Fibroblast of pulmonary artery (primary cell): ENCODE measurements at places on chromosomes 7 and 10.

DNA sequence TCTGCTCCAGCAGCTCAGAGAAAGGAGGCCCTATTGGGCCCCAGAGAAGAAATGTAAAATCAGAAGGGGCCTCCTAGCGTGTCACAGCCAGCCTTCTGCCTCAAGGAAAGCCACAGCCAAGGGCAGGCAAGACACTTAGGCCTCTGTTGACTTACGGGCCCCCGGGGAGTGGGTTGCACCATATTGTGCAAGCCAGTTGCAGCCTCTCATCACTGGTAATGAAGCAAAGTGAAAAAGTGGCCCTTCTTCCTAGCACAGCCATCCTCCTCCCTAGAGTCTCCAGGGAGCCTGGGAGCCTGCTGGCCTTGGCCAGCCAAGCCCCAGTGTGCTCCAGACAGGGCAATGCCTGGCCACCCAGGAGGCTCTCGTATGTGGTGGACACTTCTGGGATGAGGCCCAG lies 56.2 kb upstream of the GDF10 start:
- no peak for DNase-seq

GRCh38 chr7:155803418-155804376 lies 8.6 kb downstream of the SHH start:
- DNase-seq: no peak

DNA sequence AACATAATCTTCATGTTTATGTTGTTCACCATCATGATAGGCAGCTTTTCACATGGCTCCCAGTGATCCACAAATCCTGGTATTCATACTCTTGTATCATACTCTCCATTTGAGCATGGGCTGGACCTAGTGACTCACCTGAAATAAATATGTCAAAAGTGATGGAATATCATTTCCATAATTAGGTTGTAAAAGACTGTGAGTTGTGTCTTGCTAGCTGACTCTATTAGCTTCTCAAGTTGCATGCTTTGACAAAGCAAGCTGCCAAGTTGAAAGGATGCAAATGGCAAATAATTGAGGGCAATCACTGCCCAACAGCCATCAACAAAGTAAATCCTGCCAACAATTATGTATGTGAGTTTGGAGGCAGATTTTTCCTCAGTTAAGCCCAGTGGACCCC lies 300.4 kb downstream of the AHR start:
- no peak for DNase-seq

DNA sequence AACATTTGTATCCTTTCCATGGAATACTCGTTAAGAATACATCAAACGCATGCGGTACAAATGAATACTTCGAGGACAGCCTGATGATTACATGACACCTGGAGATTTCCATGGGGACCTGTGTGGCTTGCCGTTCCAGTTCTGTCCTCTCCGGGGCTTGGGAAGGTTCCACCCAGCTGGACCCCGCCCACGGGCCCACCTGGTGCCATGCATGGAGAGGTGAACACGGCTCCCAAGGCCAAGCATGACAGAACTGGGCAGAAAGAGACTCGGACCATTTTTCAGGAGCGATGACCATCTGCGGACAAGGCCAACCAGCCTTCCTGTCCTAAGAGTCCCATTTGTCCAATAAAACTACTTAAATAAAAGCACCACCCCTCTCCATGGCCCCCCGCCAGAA lies 80.1 kb downstream of the TEX36 start:
- DNase-seq: no peak

DNA sequence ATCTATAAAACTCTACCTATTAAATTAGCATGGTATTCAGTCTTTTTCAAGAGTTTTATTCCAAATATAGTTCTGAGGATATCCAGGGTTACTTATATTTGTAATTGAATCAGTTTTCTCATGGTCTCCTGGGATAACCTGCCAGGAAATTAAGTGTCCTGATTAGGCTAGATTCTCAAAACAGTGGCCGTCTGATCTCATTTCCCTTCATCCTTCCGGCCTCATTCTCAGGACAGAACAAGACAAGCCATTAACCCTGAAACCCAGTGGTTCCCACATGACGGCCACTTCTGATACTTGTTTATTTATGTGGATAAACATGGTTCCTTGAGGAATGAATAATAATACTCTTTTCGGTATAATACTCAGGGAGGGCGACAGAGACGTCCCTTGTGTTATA lies 417.6 kb upstream of the POT1 start:
- DNase-seq: no peak

DNA sequence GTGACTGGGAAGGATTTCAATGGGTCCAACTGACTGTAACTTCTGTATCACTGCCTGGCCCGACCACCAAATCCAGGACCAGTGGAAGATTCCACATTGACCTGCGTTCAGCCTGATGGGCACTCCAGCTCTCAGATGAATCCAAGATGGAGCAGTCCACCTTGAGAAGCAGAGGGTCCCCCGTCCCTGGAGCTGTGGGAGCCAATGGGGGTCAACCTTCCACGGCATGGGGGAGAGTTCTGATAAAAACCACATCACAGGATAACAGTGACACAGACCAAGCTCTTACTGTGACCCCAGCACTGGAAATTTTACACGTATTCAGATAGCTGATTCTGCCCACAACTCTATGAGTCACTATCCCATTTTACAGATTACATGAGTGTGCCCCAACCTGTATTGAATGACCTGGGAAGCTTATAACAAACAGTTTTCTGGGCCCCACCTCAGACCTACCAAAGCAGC lies 11.2 kb downstream of the ZCCHC24 start:
- no peak for DNase-seq

DNA sequence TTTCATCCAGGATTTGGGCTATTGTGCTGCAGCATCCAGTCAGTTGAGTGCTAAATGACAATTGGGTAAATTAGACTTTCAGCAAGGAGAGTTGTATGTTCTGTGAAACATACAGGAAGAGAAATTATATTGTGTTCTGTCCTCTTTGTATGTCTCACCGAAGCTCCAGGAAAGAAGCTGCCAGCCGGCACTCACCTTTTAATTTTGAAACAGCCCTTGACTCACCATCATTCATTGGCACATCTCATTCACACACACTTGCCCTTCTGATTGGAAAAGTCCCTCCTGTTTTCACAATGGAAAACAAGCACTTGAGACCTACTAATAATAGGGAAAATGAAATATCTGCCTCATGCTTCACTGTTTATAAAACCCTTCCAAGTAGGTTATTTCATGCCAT lies 495.6 kb downstream of the RPS24 start:
- DNase-seq: no peak

- DNase-seq: no peak
These were observed 167.5 kb upstream of the CELF2 start for GRCh38 chr10:10850214-10850613.

GRCh38 chr7:149884016-149884415 lies 10.2 kb downstream of the ATP6V0E2 start:
- no peak for DNase-seq

- DNase-seq: peak; percentile 11
These were observed 24.7 kb downstream of the GHRHR start for GRCh38 chr7:30988351-30989005.

DNA sequence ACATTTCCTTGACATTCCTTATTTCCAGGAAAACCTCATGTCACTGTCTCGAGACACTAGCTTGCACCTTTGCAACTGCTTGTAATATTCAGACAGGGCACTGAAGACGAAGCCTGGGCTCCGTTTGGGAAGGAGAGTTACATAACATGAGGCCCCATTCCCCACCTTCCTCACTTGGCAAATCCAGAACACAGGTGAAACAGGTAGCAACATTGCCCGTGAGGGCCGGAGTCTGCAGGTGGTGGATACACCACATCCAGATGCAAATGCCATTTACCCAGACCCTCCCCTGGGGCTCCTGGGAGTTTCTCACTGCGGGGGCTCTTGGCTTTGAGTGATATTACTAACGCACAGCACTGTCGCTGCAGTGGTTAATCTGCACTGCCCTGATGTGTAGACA lies 491.0 kb downstream of the PTPRN2 start:
- no peak for DNase-seq

DNA sequence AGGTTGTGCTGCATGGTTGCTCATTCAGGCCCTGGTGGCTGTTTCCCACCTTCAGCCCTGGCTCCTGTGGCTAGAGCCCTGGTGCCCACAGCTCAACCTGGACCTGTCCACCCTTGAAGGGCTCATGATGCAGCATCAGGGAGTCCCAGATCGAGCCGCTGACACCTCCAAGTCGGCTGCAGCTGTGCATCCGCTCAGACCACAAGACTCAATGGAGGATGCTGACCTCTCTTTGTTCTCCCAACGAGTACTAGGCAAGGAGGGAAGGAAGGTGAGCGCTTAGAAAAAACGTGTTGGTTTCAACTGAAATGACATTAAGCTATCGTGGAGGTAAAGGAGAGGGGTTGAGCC lies 9.5 kb upstream of the C10orf95 start:
- DNase-seq: no peak

- peak; percentile 70 for DNase-seq
These were observed 35.2 kb downstream of the GBF1 start for GRCh38 chr10:102280397-102281101.

DNA sequence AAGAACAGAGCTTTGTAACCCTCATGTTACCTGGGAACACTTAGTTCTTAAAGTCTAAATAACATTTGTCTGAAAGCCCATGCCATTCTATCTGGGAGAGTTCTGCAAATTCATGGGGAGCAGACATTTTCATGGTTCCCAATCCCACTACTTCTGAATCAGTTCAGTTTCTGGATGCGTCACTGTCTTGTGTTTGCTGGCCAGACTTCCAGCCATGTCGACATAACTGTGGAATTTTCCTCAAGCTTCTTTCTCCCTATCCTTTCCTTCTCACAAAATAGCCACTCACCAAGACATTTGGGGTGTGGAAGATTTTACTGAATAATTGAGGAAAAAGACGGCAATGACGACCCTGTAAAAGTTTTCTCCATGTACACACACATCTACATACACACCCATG lies 272.5 kb downstream of the NEBL start:
- peak; percentile 26 for DNase-seq

DNA sequence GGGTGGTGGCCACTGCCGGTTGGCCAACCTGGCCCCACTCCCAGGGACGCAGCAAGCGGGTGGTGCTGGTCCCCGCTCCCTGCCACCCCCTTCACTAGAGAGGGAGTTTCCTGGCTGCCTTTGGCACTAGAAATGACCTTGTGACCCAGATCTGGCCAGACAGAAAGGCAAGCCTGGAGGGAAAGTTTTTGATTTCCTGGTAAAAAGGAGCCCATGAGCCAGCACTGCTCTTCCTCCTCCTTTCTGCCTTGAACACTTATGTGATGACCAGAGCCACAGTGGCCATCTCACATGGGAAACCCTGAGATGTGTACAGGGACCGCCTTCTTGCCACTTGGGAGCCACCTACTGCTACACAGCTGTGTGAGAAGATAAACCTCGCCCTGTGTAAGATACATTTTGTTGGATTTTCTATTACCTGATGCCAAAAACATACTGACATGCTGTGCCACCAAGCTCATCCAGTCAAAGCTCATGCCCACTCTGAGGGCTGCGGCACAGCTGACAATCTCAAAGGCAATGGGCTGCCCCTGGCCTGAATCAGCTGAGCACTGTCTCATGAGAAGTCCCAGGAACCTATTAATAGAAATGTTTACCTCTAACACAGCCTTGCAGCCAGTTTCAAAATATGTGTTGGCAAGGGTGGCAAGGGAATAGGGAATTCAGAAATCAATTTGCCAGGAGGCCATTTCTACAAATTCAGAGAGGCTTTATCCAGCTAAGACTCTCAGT lies 94.0 kb downstream of the CYTH3 start:
- no peak for DNase-seq

DNA sequence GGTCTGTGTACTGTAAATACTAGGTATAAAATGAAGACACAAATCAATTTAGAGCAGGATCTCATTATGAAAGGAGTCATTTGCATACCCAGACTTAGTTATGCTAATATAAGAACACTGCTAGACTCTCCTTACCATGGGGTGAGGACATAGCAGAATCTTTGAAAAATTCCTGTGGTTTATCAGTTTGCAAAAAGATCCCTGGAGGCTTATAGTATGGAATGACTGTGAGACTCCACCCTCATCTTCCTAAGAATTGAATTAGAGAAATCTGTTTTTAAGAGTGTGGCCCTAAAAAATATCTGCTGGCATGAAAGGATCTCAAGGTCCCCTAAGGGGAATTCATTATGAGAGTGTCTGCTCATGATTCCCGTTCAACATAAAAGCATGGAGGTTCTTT lies 63.2 kb downstream of the WNT2 start:
- peak; percentile 24 for DNase-seq

DNA sequence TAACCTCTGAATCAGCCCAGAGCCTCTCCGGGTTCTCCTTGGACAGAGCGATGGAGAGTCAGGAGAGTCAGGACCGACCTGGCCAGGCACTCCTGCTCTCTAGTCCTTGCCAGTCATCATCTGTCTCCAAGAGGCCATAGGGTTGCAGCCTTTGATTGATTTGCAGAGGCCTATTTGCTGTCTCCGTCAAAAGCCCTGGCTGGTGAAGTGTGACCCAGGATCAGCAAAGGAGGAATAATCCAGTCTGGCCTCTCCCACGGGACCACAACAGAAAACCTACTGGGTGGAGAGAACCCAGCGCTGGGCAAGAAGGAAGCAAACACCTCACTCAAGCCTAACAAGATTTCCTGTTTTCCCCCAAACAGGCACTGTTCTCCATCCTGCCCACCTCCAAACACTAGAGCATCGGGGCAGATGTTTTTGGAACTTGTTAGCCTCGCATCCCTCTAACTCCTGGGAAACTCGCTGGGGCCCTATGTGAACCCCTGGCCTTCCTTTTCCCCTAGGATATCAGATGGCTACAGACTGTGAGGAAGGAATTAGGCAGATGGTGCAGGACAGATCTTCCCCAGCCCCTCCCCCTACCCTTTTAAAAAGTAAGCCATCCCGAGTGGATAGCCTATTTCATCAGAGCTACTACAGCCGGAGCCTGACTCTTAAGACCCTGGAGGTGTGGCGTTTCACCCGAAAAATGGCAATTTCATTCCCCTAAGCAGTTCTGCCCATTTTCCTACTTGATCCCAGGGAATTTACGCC lies 54.3 kb downstream of the PODXL start:
- no peak for DNase-seq

DNA sequence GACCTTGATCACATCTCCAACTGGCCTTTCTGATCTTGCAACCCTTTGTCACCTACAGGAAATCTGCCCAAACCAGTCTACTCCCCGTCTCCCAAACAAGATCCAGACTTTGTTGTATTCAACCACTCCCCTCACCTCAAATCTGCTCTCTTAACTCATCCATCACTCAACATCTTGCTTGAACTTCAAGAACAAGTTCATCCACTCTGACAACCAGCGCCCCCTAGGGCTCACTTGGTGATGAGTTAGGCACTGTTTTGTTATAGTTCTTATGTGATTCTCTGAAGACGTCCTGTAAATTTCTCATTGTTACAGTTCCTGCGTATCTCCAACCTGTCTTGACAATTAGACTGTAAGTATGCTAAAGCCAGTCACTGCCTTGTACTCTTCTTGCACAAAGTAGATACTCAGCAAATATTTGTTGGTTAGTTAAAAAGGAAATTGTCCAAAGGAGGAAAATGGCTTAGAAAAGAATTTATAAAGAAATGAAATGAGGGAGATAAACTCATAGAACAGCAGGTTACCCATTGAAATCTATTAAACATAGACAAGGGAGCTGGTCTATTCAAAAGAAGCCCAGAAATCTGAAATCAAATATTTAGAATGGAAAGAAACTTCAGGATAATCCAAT lies 5.3 kb downstream of the FRMD4A start:
- DNase-seq: peak; percentile 38

- DNase-seq: no peak
These were observed 2.0 kb upstream of the TBXAS1 start for GRCh38 chr7:139827042-139827441.
